NT2/D1 (cell line): ENCODE measurements at places on chromosomes 6 and 20.

- no peak for DNase-seq
These were observed 34.4 kb downstream of the PCNA start for GRCh38 chr20:5085380-5085779.

- DNase-seq: no peak
These were observed 148.6 kb upstream of the FUT9 start for GRCh38 chr6:95867205-95867604.

DNA sequence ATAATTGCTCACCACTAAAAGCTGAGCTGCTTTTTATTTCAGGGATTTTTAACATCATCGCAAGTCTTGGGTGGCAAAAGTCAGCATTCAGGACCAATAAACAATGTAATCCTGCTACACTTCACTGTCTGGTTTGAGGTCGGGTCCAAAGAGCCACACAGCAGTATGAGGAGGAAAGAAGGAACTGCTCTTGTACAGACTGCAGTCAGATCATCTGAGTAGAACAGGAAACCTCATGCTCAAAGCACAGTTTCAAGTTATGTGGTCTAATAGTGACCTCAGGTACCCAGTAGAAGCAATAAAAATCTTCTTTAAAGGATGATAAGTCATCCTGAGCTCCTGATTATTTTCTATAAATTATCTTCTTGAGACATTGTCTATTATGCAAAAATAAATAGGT lies 211.4 kb downstream of the FUT9 start:
- DNase-seq: no peak

- no peak for DNase-seq
These were observed 36.4 kb upstream of the FAM83B start for GRCh38 chr6:54810147-54810546.

DNA sequence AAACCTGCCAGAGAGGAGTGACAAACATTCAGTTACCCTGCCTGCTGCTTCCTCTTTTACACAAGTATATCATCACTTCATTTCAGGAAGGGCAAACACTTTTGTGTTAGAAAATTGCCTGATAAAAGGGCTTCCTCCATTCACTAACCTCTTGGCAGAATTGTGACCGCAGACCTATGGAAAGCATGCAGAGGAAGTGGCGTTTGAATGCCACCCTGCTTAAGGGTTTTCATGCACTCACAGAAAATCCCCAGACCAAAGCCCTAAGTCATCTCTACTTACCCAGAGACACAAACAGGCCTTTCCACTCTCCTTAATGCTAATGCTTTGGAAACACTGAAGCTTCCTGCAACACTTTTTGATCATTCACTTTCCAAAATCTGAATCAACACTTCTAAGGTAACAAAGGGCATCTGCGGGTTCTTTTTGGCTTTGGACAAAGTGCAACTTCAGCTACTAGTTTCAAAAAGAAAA lies 22.1 kb upstream of the RALGAPA2 start:
- DNase-seq: no peak

DNA sequence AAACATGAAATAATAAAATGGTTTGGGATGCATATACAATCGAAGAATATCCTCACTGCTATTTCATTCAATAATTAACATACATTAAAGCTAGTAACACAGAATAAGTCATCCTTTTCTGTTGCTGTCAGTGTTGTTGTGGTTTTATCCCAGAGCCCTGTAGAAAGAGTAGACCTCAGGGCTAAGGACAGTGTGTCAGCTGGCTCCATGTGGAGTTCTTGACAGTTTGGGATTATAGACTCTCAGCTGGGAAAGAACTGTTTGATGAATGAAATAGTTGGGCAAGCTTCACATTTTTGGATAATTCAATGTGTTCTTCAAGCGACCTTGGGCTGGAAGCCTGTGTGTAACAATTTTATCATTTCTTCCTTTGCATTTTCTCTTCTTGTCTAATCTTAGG lies 10.1 kb downstream of the UTRN start:
- DNase-seq: no peak

- no peak for DNase-seq
These were observed 247.7 kb upstream of the FAM83B start for GRCh38 chr6:54598787-54599313.

DNA sequence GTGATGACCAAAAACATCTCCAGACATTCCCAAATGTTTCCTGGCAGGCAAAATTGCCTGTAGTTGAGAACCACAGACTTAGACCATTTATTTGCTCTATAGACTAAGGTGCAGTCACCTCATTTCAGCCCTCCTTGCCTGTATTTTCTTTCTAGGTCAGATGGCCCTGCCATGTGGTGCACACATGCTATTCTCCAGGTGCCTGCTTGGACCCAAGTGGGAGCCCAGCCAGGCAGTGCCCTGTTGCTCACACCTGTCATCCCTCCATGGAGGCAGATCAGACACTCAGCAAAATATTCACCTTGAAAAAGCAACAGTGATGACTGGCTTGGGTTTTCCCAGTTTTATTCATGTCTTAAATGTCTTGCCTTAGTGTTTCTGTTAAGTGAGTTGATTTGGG lies 311.4 kb downstream of the TFAP2C start:
- no peak for DNase-seq

DNA sequence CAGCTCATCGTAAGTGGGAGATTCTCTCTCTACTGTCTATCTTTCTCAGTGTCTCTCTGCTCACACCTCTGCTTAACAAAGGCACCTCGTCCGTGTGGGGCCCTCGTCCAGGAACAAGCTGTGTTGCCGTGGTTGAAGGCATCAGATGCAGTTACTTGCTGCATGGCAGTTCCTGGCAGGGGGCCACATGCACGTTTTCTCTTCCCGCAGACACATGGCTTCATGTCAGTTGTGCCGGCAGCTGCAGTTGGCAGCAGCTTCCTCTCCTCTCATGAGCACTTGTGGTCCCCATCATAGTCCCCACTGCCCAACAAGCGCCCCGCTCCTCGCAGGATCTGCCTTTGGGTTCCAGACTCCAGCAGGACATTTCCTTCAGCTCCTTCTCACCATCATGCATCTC lies 7.1 kb upstream of the AFDN start:
- no peak for DNase-seq

GRCh38 chr6:74333406-74333805 lies 637.4 kb downstream of the CD109 start:
- DNase-seq: no peak

- no peak for DNase-seq
These were observed 37.1 kb upstream of the FILIP1 start for GRCh38 chr6:75530696-75531095.

GRCh38 chr6:129678463-129678862 lies 31.5 kb downstream of the ARHGAP18 start:
- DNase-seq: no peak
